ENCODE measurements at places on chromosomes 2 and 18. TPM values are rescaled to one million over a fixed set of nuclear protein-coding genes. Genes with fewer than 3 reads are reported as not detected.

IL36A gene
- 0.53 TPM for total RNA-seq

KCNS3 gene
- not detected for total RNA-seq

MTLN gene
- total RNA-seq = 44.7 TPM

SP140 gene
- 57.5 TPM for total RNA-seq

OXER1 gene
- total RNA-seq = not detected

DQX1 gene
- total RNA-seq = 0.18 TPM

ANKRD30BL gene
- total RNA-seq = not detected

ZNF396 gene
- total RNA-seq = 0.32 TPM

CYTIP gene
- 222 TPM for total RNA-seq

ST8SIA3 gene
- total RNA-seq = not detected

CAPN14 gene
- total RNA-seq = not detected

IL37 gene
- total RNA-seq = not detected

MCM6 gene
- total RNA-seq = 145 TPM

NAPG gene
- total RNA-seq = 31.1 TPM

REG3G gene
- not detected for total RNA-seq

TXNDC2 gene
- not detected for total RNA-seq
